ENCODE measurements at places on chromosomes 7 and 10.

GRCh38 chr7:99120916-99121315, 23.0 kb downstream of the SMURF1 start:
- no peak overlapping the region for H3K4me3 ChIP-seq
- H3K27ac ChIP-seq = no peak overlapping the region
- H3K36me3 ChIP-seq = no peaks in the 10 kb centered on the region
- H3K27me3 ChIP-seq = no peaks in the 10 kb centered on the region

- peaks cover 53% of the 10 kb centered on the region for H3K4me1 ChIP-seq
- H3K27me3 ChIP-seq = no peaks in the 10 kb centered on the region
- no peaks in the 10 kb centered on the region for H3K36me3 ChIP-seq
- H3K27ac ChIP-seq = peak overlapping the region; percentile 74
Measured at GRCh38 chr10:95456516-95456915, 104.7 kb downstream of the SORBS1 start.

DNA sequence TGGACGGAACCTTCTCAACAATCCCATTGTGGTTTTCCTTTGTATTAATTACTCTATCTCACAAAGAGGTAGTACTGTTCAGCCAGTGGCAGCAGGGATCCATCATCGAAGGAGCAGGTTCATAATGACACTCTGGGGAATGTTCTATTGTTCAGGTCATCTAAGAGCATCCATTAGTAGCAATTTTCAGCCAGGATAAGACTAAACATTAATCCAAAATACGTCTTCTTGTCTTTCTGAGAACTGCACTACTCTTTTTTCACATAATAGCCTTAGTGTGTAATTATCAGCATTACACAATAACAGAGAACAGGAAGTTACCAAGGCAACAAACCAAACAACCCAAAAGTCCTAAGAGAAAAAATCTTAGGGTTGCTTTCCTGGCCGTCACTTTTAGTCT, 259.5 kb upstream of the VWC2 start:
- H3K27me3 ChIP-seq = no peaks in the 10 kb centered on the region
- no peaks in the 10 kb centered on the region for H3K36me3 ChIP-seq
- H3K4me1 ChIP-seq = no peaks in the 10 kb centered on the region
- no peak for DNase-seq
- H3K4me3 ChIP-seq = no peak overlapping the region
- H3K27ac ChIP-seq = no peak overlapping the region

- peak overlapping the region; percentile 81 for H3K27ac ChIP-seq
- H3K4me3 ChIP-seq = peak overlapping the region; percentile 1
- no peaks in the 10 kb centered on the region for H3K27me3 ChIP-seq
- peaks cover 5% of the 10 kb centered on the region for H3K4me1 ChIP-seq
Measured at GRCh38 chr10:89301232-89301631, 614 bp upstream of the IFIT2 start.

GRCh38 chr7:26179422-26179821, 21.1 kb downstream of the HNRNPA2B1 start:
- no peaks in the 10 kb centered on the region for H3K36me3 ChIP-seq
- no peaks in the 10 kb centered on the region for H3K27me3 ChIP-seq
- peaks cover 8% of the 10 kb centered on the region for H3K4me1 ChIP-seq
- no peak overlapping the region for H3K4me3 ChIP-seq
- H3K27ac ChIP-seq = no peak overlapping the region
